ENCODE measurements at places on chromosomes 16 and 17.

DNA sequence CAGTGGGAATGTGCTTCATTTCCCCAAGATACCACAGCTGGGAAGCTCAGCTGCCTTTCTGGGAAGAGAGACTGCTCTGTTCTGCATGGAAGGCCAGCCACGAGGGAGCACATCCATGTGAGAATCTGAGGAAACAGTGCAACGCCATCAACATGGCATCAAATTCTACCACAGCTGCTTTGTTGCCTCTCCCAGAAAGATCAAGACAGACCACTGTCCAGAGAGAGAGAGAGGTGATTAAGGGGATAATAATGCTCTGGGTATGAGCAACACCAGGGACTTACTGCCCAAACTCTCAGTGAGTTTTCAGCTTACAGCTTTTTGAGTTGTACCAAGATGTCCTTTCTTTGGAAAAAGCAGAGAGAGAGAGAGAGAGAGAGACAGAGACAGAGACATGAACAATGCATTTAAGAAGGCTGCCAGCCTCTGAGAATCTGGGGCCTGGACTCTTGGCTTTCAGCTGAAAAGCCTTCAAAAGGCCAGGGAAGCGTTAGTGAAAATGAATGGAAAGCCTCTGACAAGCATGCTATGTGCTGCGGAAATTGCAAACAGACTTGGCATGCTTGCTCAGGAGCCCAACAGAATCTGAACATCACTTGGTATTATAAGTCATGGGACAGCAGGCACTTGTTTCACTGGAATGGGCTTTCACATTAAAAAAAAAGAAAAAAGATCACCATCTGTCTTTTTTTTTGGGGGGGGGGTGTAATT, 223.1 kb downstream of the MAP2K6 start:
- H3K36me3 ChIP-seq = no peaks in the 10 kb centered on the region
- no peak overlapping the region for H3K4me3 ChIP-seq
- H3K27ac ChIP-seq = no peak overlapping the region
- DNase-seq = no peak

GRCh38 chr16:81198635-81199034, 39.9 kb upstream of the BCO1 start:
- no peaks in the 10 kb centered on the region for H3K4me1 ChIP-seq
- H3K27ac ChIP-seq = no peak overlapping the region
- H3K27me3 ChIP-seq = peaks cover 5% of the 10 kb centered on the region
- H3K4me3 ChIP-seq = no peak overlapping the region
- no peak for DNase-seq

- peaks cover under 1% of the 10 kb centered on the region for H3K4me1 ChIP-seq
- peaks cover 1% of the 10 kb centered on the region for H3K27me3 ChIP-seq
- peak overlapping the region; percentile 67 for H3K27ac ChIP-seq
- no peak for DNase-seq
- H3K4me3 ChIP-seq = no peak overlapping the region
- H3K36me3 ChIP-seq = no peaks in the 10 kb centered on the region
Observed at GRCh38 chr16:66853261-66854139, 9.3 kb downstream of the CA7 start.

DNA sequence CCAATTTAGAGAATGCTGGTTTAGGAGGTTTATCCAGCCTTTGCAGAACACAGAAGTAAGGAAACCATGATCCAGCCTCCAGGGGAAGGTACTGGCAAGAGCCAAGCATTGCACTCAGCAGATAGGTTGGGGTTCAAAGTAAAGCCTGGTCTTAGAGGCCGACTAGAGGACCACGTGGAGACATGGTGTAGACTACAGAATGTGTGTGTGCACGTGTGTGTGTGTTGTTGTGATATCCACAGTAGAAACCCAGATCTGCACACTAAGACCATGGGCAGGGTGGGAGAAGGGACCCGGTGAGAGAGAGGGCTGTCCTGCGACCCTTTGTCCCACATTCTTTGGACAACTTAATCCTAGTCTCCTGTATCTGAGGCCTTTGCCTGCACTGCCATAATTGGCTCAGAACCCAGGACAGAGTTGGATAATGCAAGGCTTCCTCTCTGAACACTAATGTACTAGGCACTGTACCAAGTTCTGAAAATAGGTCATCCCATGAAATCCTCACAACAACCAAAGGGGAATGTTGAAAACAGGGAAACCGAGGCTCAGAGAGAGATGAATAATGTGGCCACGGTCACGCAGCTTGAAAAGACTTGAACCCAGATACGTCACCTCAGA, 325.1 kb upstream of the HSBP1 start:
- H3K27me3 ChIP-seq = no peaks in the 10 kb centered on the region
- no peaks in the 10 kb centered on the region for H3K36me3 ChIP-seq
- no peak overlapping the region for H3K4me3 ChIP-seq
- DNase-seq = no peak
- no peak overlapping the region for H3K27ac ChIP-seq
- H3K4me1 ChIP-seq = no peaks in the 10 kb centered on the region

DNA sequence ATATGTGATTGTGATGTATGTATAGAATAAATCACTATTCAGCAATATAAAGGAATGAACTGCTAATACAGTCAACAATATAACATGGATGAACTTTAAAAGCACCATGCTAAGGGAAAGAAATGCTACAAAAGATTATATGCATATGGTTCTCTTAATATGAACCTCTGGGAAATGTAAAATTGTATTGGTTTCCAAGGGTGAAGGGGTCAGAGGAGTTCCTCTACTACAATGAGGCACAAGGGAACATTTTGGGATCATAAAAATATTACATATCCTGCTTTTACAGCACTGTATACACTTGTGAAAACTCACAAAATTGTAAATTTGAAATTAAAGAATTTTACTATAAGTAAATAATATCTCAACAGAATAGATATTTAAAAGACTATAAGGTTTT, 111.4 kb downstream of the CA10 start:
- H3K27me3 ChIP-seq = peaks cover 2% of the 10 kb centered on the region
- no peak overlapping the region for H3K27ac ChIP-seq
- H3K4me3 ChIP-seq = no peak overlapping the region
- H3K36me3 ChIP-seq = no peaks in the 10 kb centered on the region
- no peak for DNase-seq
- H3K4me1 ChIP-seq = no peaks in the 10 kb centered on the region
